ENCODE measurements at places on chromosomes 4 and X.

- no peak for DNase-seq
Measured at GRCh38 chrX:11382930-11383329, 89.7 kb downstream of the AMELX start.

DNA sequence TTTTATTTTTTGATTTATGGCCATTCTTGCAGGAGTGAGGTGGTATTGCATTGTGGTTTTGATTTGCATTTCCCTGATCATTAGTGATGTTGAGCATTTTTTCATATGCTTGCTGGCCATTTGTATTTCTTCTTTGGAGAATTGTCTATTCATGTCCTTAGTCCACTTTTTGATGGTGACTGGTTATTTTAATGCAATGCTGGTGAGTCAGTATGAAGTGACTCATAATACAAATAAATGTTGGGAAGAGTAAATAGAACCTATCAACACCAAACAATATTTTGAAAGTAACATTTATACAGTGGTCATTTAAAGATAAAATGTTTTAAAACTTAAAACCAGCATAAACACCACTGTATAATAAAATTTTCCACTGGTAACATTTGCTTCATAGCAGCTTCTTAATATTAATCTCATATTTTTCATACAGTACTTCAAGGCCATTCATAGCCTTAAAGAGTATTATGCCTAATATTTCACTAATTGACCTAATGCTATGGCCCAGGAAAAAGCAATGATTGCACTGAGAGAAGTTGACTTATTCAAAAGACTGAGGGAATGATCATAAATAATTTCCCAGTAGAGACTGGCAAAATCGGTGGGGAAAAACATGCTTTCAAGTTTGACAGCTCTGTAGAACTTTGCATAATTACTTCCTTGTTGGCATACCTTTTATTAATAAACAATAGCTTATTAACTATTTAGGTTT, 33.9 kb downstream of the CASK start:
- DNase-seq, result peak; percentile 16

DNA sequence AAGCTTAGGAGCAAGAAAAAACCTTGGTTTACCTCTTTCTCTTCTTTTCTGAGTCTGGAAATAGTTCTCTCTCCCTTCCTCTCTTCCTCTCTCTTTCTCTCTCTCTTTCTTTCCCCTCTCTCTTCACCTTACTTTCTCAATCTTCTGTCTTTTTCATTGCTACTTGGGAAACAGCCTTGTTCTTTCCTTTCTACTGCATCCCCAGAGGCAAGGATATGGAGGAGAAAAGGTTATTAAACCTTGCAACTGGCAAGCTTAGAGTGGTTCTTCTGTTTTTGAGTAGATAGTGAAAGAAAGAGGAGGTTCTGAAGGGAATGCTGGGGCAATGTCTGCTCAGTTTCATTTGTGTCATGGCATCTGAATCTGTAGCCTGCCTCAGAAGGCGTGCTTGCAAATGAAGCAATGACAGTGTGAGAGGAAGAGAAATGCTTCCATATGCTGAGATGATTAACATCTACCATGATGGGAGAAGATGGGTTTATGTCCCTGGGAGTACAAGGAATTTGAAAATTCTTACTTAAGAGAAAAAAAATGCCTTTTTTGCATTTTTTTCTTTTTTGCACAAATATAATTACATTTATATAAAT, 190.6 kb downstream of the CEP135 start:
- DNase-seq, result peak; percentile 25

DNA sequence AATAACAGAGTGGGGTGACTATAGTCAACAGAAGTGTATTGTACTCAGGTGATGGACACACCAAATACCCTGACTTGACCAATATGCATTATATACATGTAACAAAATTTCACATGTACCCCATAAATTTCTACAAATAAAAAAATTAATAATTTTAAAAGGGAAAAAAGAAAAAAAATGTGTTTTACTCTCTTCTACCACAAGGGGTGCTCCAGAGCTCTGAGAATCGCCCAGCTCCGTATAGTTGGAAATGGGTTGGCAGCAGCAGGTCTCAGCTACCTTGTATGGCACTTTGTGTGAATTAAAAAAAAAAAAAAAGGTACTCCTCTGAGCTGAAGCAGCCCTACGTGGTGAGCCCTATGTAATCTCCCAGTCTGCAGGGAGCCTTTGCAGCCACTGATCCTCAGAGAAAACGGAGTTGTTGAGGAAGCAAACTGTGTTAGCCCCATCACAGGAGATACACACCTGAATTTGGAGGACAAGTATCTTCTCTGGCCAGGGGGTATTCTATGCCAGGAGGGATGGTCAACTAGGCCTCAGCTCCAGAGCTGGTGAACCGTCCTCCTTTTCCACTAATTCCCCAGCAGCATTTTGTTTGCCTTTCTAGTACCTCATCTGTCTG, 17.2 kb upstream of the POLA1 start:
- DNase-seq, result no peak

- no peak for DNase-seq
Measured at GRCh38 chr4:15914736-15915135, 23.8 kb downstream of the FGFBP1 start.

GRCh38 chr4:72019688-72020087, 12.1 kb upstream of the NPFFR2 start:
- DNase-seq, result no peak

- no peak for DNase-seq
Measured at GRCh38 chrX:2314831-2315365, 185.9 kb downstream of the DHRSX start.

GRCh38 chrX:38620623-38621022, 59.3 kb downstream of the TSPAN7 start:
- no peak for DNase-seq

- DNase-seq, result no peak
Measured at GRCh38 chr4:187212446-187213080, 488.9 kb upstream of the FAT1 start.

DNA sequence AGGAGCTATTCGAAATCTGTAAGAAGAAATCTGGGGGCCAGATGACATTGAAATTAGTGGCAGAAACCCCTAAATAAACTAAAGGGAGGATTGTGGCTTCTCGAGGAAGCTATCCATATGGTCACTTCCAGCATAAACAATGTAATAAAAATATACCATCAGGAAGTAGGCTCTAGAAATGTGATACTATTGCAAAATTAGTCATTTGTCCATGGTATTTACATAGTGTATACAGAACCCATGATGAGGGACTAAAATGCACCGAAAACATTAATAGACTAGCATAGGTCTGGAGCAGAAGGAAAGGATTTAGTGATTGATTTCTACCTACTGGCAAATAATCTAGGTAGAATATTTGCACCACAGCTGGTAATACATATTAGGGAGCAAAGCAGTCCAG, 1344.0 kb downstream of the FSTL5 start:
- DNase-seq, result no peak

DNA sequence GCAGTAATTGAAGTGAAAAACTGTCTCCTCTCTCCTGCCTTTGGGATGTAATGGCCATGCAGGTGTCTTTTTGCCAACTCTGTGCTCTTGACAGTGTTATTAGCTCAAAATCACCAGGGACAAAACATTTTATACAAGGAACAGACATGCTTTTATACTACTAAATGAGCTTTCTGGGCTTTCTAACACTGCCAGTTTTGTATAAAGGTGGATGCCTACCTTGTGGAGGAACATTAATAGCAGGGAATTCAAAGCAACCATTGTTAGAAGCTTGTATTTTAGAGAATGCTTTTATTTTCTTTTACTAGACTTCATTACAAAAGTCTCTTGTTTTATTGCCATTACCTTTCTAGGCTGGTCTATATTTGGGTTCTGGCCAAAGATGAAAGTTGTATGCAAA, 54.7 kb upstream of the ARSJ start:
- DNase-seq, result no peak

- no peak for DNase-seq
Measured at GRCh38 chr4:106277140-106277675, 38.8 kb downstream of the TBCK start.

- no peak for DNase-seq
Measured at GRCh38 chrX:47212381-47213293, 5.8 kb upstream of the CDK16 start.

- peak; percentile 35 for DNase-seq
Measured at GRCh38 chr4:119683518-119683917, 54.9 kb upstream of the PDE5A start.

DNA sequence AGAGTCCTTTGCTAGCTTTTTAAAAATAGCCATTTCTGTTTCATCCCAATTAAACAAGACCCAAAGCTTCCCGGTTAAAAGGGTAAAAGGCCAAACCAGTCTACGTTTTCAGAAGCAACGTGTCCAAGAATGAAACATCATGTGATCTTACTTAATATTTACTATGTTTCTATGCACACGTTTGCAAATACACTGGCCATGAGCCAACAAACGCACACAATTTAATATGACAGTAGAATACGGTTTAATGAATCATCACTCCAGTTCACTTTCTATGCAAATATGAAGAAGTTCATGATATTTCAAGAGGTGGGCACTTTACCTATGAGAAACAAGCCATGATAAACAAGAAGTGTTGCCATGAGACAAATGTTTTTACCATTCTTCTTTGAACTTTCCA, 4.3 kb downstream of the NR0B1 start:
- no peak for DNase-seq

DNA sequence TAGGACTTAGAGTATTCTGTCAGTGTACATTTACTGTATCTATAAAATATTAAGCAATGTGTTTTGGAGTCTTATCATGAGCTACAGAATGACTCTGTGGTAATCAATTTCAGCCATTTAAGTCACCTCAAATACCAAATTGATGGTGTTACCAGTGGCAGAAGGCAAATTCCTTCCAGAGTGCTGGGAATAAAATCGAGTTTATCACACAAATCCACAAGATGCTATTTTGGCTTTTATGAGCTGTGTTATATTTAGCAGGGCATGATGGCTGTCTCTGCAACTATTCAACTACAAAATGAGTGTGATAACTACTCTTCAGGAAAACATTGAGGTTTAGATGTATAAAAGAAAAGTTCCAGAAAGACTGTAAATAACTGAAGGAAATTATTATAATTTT, 78.2 kb downstream of the AREG start:
- no peak for DNase-seq

DNA sequence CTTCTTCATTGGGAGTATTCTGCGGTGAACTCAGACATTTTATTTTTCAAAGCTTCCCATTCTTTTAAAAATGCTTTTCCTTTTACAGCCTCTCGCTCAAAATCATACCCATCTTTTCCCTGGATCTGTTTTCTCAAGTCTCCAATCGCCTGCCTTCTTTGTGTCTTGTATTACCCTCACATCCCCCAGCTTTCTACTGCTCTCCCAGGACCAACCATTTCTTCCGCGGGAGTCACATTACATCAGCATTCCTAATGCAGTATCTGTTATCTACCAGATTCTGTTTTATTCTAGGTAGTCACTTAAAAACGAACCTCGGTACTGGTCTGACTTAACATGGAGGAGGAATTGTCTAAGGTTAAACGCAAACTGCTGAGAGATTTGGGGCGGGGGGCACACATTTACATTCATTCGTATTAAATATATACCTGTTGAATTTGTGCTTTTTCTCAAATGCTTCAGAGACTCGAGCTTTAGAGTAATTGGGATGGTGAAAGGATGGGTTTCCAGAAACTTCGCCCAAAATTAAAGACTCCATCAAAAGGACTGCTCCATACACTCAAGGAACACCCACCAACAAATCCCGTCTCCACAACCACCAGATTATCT, 493 bp upstream of the UCHL1 start:
- DNase-seq, result peak; percentile 50

DNA sequence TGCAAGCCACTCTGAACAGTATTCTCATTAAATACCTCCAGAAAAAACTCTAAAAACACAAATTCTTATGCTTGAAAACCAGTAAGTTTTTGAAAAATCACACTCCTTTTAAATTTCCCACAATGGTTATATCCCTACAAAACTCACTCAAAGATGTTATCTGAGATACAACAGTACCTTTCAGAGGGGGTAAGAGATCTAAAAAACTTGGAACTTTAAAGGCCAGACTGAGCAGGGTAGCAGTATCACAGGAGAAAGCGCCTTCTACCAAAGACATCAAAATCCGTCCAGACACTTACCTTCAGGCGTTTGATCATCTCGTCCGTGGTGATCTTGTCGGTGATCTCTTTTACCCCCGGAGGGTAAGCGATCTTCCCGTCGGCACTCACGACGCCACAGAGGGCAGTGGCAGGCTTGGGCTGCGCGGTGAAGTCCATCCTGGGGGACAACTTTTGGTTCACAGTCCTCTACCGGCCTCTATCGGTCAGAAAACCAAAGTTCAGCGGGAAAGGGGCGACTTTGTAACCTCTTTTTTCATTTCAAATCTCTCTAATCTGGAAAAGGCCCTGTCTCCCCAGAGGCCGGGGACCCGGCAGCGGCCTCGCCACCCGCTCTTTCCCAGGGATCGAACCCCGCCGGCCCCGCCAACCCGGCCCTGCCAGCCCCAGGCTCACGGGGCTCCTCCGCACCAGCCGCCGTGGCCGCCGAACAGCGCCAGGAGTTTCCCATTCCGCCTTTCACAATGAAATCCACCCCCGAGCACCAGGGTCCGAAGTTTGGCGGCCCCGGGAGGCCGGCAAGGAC, 1.4 kb downstream of the PDS5A start:
- DNase-seq, result peak; percentile 79

DNA sequence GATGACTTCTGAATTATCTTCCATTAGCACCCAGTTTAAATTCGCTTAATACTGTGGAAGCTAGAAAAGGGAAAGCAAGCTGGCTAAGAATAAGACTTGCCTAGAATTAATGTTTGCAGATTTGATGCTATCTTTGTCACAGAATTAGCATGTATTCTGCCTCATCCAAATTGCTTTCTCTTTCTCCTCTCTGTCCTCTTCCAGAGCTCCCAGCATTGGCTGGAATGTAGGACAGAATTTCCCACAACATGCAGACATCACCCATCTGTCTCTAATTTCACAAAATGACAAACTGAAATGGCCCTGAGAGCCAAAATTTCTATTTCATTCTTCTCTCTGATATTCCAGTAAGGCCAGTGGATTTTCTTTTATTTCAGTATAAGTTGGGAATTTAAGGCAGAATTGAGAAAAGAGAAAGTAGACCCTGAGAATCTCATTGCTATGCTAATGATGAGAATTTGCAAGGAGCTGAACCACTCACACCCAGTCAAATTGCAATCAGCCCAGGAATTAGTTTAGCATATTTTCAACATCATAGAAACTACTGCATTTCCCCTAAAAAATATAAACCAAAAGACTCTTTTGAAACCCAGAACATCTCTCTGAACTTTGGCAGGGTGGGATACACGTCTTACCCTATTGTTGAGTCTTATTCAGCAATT, 188.8 kb downstream of the RCHY1 start:
- no peak for DNase-seq

- no peak for DNase-seq
Measured at GRCh38 chr4:7631288-7632014, 196.7 kb upstream of the PSAPL1 start.

DNA sequence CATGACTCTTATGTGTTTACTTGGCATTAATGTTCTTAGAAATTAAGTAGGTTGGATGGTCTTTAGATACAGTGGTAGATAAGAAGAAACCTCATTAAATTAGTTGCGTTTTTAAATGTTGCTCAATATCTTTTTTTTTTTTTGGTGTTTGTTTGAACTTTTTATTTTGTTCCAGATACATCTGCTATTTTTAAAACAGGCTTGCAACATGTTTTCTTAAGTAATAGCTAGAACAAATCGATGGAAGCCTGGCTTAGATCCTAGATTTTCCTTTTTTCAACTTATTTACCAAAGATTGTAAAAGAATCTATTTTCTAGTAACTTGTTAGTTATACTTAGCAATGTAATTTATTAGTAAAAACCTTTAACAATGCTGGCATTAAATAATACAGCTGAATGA, 9.3 kb downstream of the CNKSR2 start:
- DNase-seq, result no peak

- no peak for DNase-seq
Measured at GRCh38 chr4:71360844-71361243, 22.0 kb downstream of the SLC4A4 start.

Data from AG10803 (cell line).